Left kidney (tissue), 8 donors: ENCODE measurements at places on chromosomes 6 and 20. TPM values are rescaled to one million over a fixed set of nuclear protein-coding genes. Genes with fewer than 3 reads are reported as not detected.

Gene DYNLT1
- 163 TPM for polyA plus RNA-seq

Gene GNAS-AS1
- 1.0 TPM for polyA plus RNA-seq

Gene IL20RA
- 2.1 TPM for polyA plus RNA-seq

Gene TMEM217
- polyA plus RNA-seq, result 1.9 TPM

Gene MATN4
- polyA plus RNA-seq, result 0.25 TPM

Gene NT5DC1
- 55.5 TPM for polyA plus RNA-seq

GRCh38 chr6:167829513-167829912 is 2.8 kb downstream of the AFDN start:
- DNase-seq, result no peak

DNA sequence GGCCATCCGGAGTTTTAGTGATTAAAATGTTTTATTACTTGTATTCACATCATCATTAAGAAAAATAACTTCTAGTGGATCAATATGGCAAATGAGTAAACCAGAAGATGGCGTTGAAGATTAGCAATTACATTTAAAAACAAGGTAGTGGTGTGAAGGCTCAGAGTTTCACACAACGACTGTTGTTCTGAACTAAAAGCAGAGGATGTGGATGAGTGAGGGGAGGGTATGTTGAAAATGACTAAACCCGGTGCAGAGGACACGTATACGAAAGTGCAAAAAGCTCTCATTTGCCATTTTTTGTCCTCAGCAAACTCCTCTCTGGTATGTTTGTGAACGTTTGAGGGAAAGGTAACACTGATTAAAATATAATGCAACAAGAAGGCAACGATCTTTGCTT is 1.9 kb upstream of the IRF4 start:
- no peak for DNase-seq

GRCh38 chr6:12017263-12017662 is 5.2 kb downstream of the HIVEP1 start:
- no peak for DNase-seq

- no peak for DNase-seq
These were observed 26.7 kb upstream of the IRF4 start for GRCh38 chr6:364609-365540.

- no peak for DNase-seq
These were observed 496.7 kb downstream of the BMP2 start for GRCh38 chr20:7264137-7264536.

- no peak for DNase-seq
These were observed 182.6 kb upstream of the NOX3 start for GRCh38 chr6:155638200-155638599.

DNA sequence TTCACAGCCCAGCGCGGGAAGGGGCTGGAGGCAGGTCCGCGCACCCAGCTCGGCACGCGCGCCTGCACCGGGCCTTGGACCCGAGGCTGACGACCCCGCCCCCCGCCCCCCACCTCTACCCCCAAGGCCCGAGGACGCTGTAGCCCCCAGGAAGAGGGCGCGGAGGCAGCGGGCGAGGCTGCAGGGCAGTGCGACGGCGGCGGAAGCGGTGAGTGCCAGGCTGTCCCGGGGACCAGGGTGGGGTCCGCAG is 1.2 kb downstream of the LIME1 start:
- DNase-seq, result no peak

DNA sequence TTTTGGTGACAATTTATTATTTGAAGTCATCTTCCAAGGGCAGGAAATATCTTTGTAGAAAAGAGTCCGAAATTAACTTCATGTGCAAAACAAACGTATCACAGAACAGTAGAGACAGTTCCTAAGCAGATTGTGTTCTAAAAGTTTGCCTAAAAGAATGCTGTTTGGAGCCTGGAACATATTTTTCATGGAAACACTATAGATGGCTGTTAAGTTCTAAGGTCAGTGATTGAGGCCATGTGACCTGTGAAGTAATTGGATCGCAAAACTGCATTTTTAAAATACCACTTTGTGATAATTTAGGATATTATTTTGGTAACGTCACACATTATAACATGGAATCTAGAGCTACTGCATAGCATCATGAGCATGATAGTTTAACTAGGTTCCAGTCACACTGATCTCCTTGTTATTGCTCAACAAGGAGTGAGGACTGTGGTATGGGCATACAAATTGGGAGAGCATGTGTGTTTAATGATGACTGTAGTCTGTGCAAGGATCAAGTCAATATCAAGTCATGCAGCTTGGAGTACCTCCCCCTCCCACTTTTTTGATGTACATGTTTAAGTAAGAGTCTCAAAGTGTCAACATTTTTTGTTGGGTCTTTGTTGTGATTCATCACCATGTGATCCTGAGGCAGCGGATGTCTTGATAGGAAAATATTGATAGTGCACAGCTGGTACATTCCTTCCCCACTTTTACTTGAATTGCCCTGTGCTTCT is 609.3 kb upstream of the CITED2 start:
- no peak for DNase-seq

DNA sequence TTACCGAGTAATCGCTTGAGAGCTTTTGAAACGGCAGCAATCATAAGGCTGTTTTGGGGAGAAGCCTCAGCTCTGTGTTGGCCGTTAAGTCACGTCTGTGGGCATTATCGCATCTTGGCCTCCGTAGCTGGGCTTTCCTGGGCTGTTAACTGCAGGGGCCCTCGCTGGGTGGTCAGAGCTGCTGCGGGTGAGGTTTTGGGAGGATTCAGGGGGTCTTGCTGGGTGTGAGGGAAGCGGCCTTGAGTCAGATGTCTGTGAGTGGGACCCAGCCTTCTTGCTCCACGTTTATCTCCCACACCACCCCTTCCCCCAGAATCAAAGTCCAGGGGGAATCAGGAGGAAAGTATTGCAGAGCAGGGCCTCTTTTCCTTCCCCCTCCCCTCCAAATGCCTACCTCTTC is 3.2 kb upstream of the APCDD1L start:
- no peak for DNase-seq

DNA sequence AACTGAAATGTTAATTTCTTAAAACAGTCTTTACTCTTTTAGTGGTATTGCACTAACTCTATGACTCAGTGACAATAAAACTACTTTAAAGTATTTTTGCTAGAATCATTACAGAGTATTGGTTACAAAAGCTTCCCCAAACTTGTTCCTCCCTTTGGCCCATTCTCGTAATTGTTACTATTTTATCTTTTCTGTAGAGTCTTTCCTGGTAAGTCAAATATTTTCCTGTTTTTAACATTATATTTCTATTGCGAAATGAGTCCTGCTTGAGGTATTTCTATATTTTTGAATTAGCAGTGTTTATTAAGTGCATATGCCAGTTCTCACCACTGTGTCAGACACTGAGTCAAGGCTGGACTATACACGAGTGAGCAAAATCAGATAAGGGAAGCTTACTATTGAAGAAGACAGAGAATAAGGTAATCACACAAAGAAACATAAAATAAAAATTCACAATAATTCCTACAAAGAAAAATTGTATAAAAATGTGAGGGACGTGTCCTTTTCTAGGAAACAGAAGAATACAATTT is 970.5 kb downstream of the EYS start:
- DNase-seq, result no peak

- no peak for DNase-seq
These were observed 540.0 kb upstream of the JARID2 start for GRCh38 chr6:14705841-14706377.

DNA sequence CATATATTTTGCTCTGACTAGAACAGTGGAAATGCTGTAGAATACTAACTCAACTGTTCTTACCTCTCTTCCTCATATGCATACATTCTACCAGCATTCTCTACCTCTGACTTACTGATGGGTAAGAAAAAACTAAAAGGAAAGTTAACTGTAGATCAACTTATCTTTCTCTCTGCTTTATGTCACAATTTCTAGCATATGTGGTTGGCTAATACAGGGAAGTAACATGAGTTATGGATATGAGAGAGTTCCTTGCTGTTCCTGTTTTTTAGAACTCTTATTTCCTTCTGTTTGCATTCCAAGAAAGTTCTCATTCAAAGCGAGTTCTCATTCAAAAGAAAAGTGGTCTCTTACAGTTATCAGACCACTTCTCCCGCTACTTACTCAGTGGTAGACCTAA is 226.8 kb upstream of the SGK1 start:
- DNase-seq, result no peak

DNA sequence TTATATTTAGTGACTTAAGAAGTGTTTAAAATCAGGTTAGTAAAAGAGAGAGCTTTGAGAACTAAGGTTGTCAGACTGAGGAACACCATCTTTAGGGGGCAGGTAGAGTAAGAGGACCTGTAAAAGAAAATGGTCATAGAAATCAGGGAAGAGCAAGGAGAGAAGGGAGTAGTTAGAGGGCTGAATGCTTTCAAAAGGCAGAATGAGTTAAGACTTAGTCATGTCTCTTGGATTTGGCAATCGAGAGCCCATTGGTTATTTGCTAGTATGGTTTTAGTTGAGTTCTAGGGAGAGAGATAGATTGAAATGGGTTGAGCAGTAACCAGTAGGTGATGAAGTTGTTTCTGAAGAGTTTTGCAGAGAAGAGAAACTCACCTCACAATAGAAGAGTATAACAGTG is 51.1 kb downstream of the RALGAPB start:
- no peak for DNase-seq

GRCh38 chr6:48818052-48818412 is 645.0 kb downstream of the MMUT start:
- no peak for DNase-seq

- no peak for DNase-seq
These were observed 990 bp upstream of the TRAF3IP2 start for GRCh38 chr6:111606620-111607115.

GRCh38 chr6:16474772-16475493 is 236.5 kb downstream of the GMPR start:
- DNase-seq, result no peak

- DNase-seq, result no peak
These were observed 41.7 kb downstream of the LBP start for GRCh38 chr20:38387953-38388352.
